ENCODE measurements at places on chromosomes 3 and 15. TPM values are rescaled to one million over a fixed set of nuclear protein-coding genes. Genes with fewer than 3 reads are reported as not detected.

DNA sequence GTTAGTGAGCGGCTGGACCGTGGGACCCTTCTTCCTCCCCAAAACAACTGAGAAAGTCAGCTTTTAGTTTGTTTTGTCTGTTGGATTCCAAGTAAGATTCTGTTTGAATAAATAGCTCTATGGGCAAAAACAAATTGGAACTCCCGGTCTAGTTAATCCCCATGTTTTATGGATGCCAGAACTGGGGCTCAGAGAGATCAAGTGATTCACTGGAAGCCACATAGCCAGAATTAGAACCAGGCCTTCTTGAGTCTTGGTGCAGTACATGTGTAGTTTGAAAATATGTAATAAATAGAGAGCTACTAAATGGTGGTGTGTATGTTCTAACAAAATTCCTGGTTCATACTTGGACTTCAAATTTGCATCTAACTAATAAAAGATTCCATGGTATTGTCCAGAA, 29.3 kb upstream of the POLR2M start:
- no peak for DNase-seq

DNA sequence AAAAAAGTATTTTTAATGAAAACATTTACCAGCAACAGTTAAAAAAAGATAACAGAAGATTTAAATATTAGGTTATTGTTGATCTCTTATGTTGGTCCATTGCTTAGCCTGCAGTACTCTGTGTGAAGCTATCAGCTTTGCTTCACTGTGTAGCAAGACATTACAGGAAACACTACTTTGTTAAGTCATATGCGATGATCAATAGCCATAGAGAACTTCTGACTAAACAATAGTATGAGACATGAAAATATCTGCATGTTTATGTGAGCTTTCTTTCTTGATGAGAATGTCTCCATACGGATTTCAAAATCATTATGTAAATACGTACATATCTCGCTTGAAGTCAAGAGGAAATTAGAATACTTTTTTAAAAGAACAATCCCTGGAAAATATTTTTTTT, 27.0 kb upstream of the CAPN3 start:
- DNase-seq, result no peak

Gene CX3CR1
- 5.9 TPM for polyA plus RNA-seq

Gene MITF
- 47.7 TPM for polyA plus RNA-seq

GRCh38 chr3:171115667-171116066, 89.1 kb upstream of the SLC2A2 start:
- no peak for DNase-seq

GRCh38 chr3:99520513-99520912, 117.9 kb upstream of the COL8A1 start:
- no peak for DNase-seq

- no peak for DNase-seq
These were observed 44.0 kb downstream of the PDE8A start for GRCh38 chr15:85025516-85026251.

Gene CAMP
- 0.36 TPM for polyA plus RNA-seq

- no peak for DNase-seq
These were observed 16.8 kb downstream of the EXOSC7 start for GRCh38 chr3:44992555-44993470.

- DNase-seq, result peak; percentile 10
These were observed 47.2 kb upstream of the TEX55 start for GRCh38 chr3:119098619-119099222.

Data from right renal cortex interstitium (tissue), 3 donors.